GDM1 (cell line): ENCODE measurements at places on chromosomes 11 and 22.

DNA sequence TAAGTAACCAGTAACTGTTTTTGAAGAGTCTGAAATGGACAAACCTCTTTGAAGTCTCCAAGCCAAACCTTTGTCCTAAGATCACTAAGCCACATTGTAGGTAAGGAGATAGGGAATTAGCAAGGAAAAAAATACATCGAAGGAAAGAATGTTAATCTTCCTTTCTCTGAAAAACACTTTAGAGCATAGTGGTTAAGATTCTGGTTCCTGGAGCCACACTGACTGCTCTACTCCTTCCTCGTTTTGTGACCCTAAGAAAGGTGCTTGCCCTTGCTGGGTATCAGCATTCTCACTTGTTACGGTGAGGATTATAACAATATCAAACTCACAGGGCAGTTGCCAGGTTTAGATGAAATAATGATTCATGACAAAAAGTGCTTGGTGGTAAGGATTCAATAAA lies 104.0 kb downstream of the SIK3 start:
- DNase-seq, result no peak

DNA sequence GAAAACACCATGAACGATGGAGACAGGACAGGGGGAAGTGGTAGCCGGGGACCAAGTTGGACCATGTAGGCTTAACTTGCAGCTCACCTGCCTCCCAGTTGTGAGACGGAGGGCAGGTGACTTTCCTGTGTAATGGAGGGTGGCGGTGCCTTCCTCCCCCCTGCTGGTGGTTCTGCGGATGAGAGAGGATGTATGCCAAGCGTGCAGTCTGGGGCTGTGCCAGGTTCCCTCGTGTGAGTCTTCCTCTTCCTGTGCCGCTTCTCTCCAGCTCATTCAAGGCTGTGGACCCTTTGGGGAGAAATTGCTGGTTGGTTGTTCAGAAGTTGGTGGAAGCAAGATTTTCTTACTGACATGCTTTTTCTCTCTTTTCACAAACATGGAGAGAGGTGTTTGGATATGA lies 35.1 kb downstream of the MPPED1 start:
- DNase-seq, result no peak

GRCh38 chr11:122398167-122398566 lies 257.4 kb upstream of the UBASH3B start:
- no peak for DNase-seq

GRCh38 chr11:2885678-2886081 lies at the start of gene CDKN1C:
Gene CDKN1C (minus strand): TSS chr11:2885775. CDS start chr11:2885456, 319 bp downstream.
- DNase-seq, result peak; percentile 80

DNA sequence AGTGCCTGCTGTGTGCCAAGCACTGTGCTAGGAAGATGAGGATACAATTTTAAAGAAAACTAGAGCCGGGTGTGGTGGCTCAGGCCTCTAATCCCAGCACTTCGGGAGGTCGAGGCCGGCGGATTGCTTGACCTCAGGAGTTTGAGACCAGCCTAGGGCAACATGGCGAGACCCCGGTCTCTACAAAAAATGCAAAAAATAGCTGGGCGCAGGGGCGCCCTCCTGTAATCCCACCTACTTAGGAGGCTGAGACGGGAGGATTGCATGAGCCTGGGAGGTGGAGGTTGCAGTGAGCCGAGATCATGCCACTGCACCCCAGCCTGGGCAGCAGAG lies 8.3 kb downstream of the TPBGL start:
- no peak for DNase-seq

GRCh38 chr11:127926721-127927120 lies 660.6 kb downstream of the ETS1 start:
- DNase-seq, result no peak

GRCh38 chr11:118434123-118434552 lies 2.2 kb upstream of the KMT2A start:
- DNase-seq, result no peak

DNA sequence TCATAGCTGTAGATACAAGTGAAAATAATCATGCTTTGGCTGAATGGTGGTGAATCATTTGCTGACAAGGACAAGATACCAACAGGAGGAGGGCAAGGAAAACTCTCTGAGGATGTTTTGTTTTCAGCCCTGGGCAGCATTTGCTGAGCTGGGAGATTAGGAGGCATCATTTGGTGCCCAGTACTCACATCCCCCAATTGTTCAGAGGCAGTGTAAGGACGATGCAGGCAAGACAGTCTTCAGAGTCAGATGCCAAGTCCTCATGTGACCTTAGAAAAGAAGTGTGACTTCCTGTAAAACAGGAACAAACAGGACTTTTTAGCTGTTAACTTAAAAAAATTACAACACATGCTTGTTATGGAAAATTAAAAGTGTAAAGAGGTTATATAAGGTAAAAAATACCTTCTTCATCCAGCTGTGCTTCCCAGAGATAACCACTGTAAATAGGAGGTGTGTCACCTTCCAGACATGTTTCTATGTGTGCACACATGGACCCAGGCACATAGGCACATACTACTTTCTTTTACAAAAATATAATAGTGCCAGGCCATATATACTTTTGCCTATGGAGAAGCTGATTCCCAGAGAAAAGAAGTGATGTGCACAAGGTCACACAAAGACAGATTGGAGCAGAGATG lies 18.0 kb downstream of the CNTF start:
- DNase-seq, result no peak

GRCh38 chr11:19679952-19680828 lies 32.4 kb upstream of the NAV2 start:
- no peak for DNase-seq

DNA sequence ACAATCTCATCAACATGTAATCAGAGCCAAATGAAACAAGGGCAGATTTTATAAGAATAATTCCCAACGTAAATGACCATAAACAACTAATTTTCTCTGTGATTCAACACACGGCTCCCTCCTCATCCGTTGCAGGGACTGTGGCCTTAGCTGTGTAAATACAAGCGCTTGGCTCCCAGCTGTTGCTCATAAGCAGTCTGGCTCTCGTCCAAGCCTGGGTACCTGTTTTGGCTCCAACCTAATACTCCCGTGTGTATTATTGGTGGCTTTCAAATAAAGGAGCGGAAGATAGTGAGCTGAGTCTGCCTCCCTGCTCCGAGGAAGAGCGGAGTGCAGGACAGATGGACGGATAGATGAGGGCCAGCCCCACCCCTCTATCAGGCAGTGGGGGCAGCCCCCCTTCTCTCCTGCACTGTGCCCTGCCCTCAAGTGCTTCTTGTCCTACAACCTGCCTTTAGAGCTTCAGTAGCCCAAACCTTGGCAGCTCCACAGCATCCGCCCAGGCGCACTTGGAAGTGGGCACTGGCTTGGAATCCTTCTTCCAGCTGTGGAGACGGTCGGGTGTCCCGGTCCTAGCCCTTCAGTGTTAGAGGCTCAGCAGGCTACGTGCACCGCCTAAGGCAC lies 670.9 kb downstream of the BRD1 start:
- no peak for DNase-seq

DNA sequence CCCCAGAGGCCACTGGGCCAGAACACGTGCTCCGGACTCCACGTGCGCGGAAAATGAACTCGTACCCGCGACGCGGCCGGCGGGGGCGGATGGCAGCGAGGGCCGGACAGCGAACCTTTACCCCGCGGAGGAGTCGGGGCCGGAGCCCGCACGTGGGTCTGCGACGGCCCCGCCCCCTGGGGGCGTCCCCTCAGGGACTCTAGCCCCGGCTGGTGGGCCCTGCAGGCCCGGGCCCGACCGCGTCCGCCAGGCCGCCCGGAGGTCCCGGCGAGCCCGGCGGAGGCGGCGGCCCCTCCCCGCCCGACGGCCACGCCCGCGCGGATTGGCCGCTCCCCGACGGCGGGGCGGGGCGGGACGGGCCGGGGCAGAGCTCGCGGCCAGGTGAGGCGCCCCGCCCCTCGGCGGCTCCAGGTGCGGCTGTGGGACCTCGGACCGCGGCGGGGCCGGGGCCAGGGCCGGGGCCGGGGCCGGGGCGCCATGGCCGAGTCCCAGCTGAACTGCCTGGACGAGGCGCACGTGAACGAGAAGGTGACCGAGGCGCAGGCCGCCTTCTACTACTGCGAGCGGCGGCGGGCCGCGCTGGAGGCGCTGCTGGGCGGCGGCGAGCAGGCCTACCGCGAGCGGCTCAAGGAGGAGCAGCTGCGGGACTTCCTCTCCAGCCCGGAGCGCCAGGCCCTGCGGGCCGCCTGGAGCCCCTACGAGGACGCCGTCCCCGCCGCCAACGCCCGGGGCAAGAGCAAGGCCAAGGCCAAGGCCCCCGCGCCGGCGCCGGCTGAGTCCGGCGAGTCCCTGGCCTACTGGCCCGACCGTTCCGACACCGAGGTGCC lies at the start of gene FAM83F:
Gene FAM83F, plus strand, starts transcription at position 389 of the 827 bp plus-strand sequence. Its CDS starts 89 bp downstream, at position 478.
- no peak for DNase-seq

GRCh38 chr11:65502555-65503367 lies 3.9 kb downstream of the MALAT1 start:
- no peak for DNase-seq

DNA sequence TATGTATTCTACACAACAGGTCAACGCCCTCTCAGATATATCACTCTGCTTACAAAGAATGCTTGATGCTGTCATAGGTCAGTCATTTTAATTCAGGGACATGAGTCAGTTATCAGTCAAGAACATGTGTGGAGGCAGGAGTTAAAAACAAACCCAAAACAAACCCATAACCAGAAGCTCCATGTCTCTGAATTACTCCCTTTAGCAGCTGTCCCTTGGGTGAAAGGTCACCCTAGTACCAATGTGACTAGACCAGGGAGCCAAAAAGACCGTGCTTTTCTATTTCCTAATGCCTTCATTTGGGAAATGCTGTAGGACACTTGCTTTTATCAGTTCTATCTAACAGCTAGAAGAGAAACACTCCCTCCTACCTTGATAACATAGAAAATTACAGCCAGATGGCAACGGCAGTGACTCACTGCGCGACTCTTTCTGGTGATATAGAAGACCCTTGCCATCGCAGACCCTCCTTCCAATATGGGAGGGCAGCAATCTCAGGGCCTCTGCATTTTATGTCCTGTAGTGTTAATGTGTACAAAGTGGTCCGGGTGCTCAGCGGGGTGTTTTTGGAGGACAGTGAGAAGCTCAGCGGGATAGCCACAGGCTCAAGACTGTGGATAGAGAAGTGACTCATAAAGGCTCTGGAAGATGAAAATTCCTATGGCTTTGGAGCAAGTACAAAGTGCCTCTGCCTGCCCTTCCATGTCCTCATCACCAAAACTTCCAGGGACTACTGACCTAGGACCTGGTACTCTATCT lies 24.8 kb downstream of the APOL5 start:
- no peak for DNase-seq

- DNase-seq, result no peak
These were observed 89.7 kb downstream of the ZC3H12C start for GRCh38 chr11:110182886-110183285.

- no peak for DNase-seq
These were observed 350.0 kb upstream of the NCAM1 start for GRCh38 chr11:112610996-112611750.

- no peak for DNase-seq
These were observed 5.8 kb downstream of the BAD start for GRCh38 chr11:64278576-64279190.

DNA sequence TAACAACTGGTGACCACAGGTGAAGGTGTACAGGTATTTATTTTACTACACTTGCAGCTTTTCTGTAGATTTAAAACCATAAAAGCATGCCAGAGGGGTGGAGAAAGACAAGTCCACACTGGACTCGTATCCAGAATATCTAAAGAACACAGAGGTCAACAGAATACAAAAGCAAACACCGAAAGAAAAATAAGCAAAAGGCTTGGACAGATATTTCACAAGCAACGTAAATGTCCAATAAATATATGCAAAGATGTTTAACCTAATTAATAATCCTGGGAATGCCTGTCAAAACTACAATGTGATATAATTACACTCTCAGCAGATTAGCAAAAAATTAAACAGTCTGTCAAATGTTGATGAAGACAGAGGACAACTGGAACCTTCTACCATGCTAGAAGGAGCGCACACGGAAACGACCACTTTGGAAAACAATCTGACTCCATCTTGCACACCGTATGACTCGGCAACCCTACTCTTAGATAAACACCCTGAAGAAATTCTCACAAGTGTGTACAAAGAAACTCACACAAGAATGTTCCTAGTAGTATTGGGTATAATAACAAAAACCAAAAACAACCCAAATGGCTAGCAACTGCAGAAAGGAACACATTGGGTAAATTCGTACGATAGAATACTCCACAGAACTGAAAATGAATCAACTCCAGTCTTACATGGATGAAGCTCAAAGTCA lies 27.2 kb downstream of the GNB1L start:
- DNase-seq, result no peak

- peak; percentile 31 for DNase-seq
These were observed 1.5 kb downstream of the PTGDR2 start for GRCh38 chr11:60854140-60854846.

GRCh38 chr11:60972182-60973030 lies 926 bp downstream of the CD6 start:
- DNase-seq, result no peak

- no peak for DNase-seq
These were observed 690.4 kb downstream of the BRD1 start for GRCh38 chr22:49137206-49137840.

GRCh38 chr11:127117231-127117739 lies 116.7 kb upstream of the KIRREL3 start:
- DNase-seq, result no peak

GRCh38 chr11:64861227-64861975 lies 16.9 kb upstream of the CDC42BPG start:
- no peak for DNase-seq

DNA sequence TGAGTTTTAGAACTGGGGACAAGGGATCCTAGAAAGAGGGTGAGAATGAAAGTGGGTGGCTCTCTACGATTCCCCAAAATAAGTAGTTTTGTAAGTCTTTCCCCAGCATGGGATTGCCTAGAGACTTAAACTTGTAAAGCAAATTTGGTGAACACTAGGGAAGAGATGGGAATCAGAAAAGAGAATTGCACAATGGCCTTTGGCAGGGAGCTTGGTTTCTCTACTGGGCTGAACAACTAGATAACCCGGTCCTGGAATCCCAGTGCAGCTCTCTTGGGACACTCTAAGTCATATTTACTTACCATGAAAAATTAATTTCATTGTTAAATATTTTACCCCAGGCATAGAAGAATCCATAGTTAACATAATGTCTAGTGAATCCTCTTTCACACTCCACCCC lies 16.5 kb upstream of the USP18 start:
- DNase-seq, result no peak

DNA sequence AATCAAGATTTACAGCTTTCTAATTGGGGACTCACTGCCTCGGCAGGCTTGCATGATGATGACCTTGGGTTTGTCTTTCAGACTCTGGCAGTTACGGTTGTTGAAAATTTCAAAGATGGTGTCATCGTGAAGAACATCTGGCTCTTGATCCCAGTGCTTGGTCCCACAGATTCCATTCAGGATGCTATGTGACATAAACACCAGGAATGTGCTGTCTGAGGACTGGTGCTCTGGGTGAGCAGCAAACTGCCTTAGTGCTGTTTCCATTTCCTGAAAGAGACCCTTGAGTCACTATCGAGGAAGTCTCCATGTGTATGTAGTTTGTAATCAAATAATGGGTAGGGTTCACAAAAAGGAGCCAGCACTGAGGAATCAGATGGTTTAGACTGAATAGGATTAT lies 7.1 kb downstream of the CASP12 start:
- DNase-seq, result no peak

GRCh38 chr11:111391328-111392124 lies 12.5 kb upstream of the POU2AF1 start:
- DNase-seq, result no peak
